Activated CD8-positive, alpha-beta memory T cell treated with anti-CD3 and anti-CD28 coated beads for 1 hour (primary cell): ENCODE measurements at places on chromosomes 2 and 18.

DNA sequence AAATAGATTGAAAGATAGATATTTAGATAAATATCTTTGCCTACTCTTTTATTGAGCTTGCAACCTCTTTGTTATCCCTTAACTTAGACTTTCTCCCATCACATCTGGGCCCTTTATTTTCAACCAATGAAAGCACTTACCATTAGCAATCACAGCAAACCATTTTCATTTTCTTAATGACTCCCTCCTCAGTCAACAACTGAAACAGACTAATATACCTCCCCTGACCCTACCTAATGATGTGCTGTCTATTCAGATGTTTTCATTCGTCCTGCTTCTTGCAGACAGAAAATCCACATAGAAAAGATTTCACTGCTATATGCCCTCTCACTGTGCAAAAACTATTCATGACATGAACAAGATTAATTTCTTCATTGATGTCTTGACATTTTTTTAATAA, 154.4 kb downstream of the VWC2L start:
- no peak for DNase-seq

DNA sequence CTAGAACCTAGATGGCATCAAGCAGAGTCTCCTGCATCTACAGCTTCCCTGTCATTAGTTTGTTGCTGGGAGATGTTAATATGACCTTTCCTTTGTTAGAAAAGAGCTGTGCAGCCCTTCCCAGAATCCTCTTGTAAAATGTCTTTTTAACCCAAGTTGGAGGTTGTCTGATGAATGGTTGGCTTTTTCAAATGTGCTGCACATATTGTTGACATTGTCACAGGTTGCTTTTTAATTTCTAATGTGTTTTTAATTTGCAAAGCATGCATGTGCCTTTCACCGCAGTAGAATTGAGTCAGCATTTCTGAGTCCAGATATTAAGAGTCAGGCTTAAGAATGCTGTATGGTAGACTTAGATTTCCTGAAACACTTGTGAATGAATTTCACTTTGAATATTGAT, 120.8 kb downstream of the GREB1L start:
- no peak for DNase-seq

- no peak for DNase-seq
Measured at GRCh38 chr2:135744760-135745314, 3.2 kb downstream of the UBXN4 start.

DNA sequence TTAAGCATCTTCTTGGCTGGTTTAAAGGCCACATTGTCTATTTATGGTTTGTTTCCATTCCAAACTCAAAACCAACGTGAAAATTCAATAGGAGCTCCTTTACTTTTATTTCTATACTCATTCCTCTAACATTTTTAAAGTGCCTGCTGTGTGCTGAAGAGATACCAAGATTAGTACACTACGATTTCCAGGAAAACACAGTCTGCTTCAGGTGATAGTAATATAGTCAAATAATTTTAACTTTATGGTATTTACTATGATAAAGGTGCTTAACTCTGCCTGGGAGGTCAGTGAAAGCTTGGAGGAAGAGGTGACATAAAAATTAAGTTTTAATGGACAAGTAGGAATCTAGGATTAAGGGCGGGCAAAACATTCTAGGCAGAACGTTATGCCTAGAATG, 121.4 kb downstream of the KIAA1328 start:
- DNase-seq: no peak

GRCh38 chr2:20537423-20538307, 90.8 kb downstream of the RHOB start:
- no peak for DNase-seq

DNA sequence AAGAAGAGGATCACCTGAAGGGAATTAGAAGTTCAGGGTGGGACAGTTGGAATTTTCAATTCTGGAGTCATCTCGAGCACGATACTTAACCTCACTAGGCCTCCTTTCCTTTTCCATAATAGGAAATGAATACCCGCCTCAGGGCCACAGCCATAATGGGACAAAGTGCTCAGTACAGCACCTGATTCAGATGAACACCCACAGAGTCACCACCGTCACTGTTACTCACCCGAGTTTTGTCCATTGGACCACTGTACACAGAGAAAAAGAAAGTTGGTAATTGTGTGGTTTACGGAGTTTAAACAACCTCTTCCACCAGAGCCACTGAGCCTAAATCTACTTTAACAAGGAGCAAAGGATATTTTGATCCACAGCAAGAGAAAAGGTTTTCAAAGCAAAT, 122.0 kb upstream of the NDUFV2 start:
- DNase-seq: no peak

GRCh38 chr2:159155320-159155719, 131.2 kb downstream of the WDSUB1 start:
- DNase-seq: no peak

DNA sequence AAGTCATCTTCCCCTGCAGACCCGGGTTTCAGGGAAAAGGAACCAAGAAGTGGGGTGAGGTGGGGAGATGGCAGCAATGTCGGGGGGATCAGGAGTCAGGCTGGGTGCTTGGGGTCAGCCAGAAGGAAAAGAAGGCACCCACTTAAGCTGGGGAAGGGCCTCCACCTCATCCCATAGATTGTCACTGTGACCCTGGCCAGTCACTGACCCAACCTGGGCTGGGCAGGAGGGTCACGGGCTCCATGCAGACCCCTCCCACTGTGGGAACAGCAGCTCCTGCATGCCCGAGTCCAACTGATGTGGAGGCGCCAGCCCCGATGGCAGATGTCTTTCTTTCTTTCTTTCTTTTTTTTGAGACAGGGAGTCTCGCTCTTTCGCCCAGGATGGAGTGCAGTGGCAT, 53.6 kb upstream of the HAAO start:
- no peak for DNase-seq

- no peak for DNase-seq
Measured at GRCh38 chr18:54616220-54616848, 25.3 kb downstream of the DYNAP start.

GRCh38 chr2:238881353-238882081, 33.6 kb downstream of the TWIST2 start:
- no peak for DNase-seq

DNA sequence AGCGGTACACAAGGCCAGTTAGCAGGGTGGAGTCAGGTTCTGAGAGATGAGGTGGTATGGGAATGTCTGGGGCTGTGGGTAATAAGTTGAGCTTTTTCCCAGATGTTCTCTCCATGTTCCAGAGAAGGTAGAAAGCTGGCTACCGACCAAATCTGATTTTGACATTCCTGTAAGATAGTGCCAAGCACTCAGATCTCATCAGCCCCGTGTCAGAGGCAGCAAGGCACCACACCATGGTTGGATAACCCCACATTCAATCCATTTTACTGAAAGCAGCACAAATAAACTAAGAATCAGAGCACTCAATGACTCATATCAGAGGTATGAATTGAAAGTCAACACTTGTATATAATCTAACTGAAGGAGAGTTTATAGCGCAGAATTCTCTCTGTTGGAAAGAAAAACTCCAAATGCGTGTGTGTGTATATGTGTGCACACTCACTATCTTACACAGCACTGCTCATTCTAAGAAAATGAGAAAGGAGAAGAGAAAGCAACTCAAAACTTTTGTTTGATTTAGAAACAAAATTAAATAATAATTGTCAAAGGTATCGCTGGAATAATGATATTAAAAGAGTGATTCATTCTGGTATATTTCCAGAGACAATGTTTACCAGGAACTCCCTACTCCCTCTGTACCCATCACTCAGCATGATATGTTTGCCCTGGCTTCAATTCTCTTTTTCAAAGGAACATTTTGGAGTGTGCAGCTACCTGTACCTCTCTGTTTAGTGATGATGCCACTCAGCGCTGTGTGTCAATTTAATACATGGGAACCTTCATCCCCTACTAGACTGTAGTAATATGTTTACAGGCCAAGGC, 375.1 kb upstream of the ID2 start:
- no peak for DNase-seq

GRCh38 chr2:64283006-64283570, 138.9 kb upstream of the PELI1 start:
- no peak for DNase-seq

DNA sequence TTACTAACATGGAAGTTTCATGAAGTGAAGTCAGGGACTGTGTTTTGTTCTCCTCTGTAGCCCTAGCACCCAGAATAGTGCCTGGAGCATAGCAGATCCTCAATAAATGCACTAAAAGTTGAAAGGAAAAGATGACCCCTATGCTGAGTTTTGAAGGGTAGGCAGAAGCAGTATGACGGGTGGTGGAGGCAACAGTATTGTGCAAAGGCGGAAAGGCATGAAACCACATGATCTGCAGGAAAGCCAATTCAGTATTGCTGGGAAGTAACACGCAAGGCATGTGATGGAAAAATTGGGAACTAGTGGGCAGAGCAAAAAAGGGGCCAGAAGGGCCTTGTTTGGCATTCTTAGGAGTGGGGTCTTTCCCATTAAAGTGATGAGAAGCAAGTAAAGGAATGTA, 23.1 kb downstream of the DTNB start:
- DNase-seq: no peak

GRCh38 chr18:41875094-41875780, 79.8 kb upstream of the PIK3C3 start:
- no peak for DNase-seq

- DNase-seq: no peak
Measured at GRCh38 chr2:65711863-65712262, 279.5 kb upstream of the SPRED2 start.

DNA sequence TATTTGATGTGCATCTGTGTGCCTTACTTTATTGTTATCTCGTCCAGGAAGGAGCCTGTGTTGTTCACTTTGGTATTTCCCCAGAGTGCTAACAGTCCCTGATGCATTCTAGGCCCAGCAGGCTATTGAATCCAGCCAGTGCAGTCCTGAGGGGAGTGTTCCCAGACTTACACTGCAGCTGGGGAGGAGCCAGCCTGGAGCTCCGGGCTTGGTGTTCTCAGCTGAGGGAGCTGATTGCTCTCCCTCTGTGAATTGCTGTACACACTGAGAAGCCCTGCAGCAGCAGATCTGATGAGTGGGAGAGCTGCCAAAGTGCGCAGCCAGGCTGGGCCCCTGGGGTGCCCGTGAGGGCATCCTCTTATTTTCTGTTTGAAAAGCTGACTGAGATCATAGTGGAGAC, 159.2 kb downstream of the GALNT3 start:
- no peak for DNase-seq

DNA sequence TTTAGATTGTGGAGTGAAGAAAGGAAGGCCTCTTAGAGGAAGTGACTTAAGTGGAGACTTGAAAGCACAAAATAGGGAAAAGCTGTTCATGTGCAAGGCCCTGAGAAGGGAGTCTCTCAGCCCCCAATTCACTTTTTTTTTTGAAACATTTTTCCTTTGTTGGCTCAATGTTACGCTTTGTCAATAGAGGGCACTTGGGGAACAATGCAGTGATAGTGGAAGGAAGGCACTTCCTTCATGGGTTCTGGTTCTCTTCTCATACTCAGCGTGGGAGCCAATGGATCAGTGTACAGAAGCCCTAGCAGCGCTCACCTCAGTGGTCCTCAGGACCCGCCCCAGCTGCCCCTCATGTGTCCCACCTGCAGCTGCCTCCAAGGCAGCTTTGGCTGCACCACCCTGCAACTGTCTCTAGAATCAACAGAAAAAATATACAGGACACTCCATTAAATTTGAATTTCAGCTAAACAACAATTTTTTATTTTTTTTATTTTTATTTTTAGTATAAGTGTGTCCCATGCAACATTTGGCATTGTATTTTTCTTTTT, 8.6 kb upstream of the C2orf42 start:
- DNase-seq: no peak

DNA sequence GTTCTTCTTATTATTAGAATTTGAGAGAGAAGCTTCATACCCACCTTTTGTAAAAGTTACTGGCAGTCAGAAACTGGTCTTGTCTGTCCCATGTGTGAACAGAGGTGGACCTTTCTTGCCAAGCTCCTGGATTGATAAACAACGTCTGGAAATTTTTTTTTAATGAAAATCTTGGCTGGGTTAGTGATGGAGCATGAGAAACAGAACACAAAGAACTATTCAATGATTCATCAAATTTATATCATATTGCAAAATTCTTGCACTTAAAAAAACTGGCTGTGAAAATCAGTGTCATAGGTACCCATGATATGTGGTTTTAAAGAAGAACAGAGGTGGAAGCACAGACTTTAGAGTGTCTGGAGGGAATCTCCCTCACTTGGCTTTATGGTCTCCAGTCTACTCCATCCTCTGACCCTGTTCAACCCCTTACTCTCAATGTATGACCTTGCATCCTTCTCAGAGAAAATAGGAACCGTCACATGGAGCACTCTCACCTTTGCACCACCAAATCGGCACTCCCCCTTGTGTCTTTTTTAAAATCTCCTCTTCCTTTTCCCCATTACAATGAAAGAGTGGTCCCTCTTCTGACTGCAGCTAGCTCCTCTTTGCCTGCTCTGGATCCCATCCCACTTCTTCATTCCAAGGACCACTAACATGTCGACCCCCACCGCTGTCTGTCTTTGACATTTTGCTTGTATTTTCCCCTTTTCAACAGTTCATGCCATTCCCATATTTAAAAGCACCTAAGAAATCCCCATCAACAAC, 58.2 kb downstream of the COPS8 start:
- DNase-seq: no peak

DNA sequence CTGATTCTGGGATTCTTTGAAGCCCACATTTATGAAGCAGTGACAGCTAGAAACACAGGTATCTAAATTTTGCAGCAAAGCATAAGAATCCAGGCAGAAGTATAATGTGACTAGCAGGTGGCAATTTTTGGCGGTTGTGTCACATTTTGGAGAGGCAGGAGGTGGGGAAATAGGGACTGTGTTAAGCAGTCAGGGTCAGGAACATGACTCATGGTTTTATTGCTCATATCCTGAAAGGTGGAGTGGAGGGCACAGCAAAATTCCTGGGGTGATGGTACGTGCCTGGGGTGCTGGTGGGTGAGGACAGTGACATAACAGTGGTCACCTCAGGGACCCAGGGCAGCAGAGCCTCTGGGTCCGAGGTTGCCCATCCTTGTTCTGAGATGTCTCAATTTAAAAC, 63.5 kb upstream of the TTN start:
- DNase-seq: no peak

DNA sequence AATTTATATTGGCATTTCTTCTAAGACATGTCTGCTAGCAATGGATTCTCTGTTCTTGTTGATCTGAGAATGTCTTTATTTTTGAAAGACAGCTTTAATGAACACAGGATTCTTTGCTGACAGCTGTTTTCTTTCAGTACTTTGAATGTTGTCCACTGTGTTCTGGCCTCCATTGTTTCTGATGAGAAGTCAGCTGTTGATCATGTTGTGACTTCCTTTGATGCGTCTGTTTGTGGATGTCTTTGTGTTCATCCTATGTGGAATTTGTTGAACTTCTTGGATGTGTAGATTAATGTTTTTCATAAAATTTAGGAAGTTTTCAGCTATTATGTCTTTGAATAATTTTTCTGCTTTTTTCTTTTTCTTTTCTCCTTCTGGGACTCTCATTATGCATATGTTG, 39.8 kb upstream of the KCNF1 start:
- no peak for DNase-seq

GRCh38 chr2:31003749-31004148, 134.5 kb downstream of the GALNT14 start:
- DNase-seq: no peak

GRCh38 chr2:105765415-105766299, 20.9 kb downstream of the NCK2 start:
- no peak for DNase-seq
